GM12891 (cell line): ENCODE measurements at places on chromosomes 2 and 18.

DNA sequence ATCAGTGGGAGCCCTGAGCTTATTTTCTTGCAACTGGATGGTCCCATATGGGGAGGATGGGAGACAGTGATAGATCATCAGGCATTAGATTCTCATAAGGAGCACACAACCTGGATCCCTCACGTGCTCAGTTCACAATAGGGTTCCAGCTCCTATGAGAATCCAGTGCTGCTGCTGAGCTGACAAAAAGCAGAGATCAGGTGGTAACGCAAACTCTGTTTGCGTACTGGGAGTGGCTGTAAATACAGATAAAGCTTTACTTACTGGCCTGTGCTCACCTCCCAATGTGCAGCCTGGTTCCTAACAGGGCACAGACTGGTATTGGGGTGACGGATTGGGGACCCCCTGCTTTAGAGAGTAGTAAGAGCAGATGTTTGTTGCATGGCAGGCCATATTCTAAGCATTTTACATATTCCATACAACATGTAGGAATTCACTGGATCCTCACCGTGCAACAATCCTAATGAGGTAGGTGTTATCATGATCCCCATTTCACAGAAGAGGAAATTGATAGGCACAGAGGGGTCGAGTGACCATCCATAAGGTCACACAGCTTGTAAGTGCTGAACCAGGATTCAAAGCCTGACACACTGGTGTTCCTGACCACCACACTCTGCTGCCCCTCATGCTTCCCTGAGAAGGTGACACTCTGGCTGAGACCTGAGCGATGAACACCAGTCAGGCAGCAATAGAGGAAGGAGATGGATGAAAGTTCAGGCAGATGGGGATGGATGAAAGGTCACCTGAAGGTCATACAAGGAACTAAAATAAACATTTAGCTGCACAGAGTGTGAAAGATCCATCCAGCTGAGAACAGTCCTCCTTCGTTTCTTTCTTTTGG is 15.7 kb upstream of the MAT2A start:
- DNase-seq: no peak

DNA sequence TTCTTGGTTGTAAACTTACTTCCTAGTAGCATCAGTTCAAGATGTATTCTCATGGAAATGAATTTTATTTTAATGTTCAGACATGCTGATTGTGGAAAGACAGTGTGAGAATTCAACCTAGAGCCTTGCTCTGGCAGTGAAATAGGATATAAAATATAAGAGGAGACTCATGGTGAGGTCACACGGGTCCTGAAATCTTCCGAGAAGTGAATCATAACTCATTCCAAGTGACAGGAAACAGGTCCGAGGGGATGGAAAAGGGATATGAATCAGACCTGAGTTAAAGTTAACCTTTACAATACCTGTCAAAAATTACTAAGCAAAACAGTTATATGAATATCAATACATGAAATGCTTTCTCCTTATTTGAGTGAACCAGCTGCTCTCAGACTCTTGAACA is 185.2 kb upstream of the LRRTM1 start:
- no peak for DNase-seq

DNA sequence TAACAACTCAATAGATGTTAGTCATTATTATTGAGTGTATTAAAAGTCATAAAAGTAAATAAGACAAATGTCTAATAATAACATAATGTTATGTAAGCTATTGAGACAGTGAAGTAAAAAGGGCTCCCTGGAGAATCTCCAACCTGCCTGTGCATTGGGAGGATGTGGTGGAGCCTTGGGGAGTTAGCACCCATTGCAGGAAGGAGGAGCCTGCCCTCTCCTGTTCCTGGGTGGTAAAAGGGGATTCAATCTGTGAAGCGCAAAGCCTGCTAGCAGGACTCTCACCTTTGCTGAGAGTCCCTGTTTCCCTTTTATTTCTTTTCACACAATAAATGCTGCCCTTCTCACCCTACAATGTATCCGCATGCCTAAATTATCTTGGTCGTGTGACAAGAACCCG is 206.1 kb downstream of the RAB3GAP1 start:
- no peak for DNase-seq

GRCh38 chr2:215791481-215791937 is 221.8 kb downstream of the MREG start:
- DNase-seq: no peak

DNA sequence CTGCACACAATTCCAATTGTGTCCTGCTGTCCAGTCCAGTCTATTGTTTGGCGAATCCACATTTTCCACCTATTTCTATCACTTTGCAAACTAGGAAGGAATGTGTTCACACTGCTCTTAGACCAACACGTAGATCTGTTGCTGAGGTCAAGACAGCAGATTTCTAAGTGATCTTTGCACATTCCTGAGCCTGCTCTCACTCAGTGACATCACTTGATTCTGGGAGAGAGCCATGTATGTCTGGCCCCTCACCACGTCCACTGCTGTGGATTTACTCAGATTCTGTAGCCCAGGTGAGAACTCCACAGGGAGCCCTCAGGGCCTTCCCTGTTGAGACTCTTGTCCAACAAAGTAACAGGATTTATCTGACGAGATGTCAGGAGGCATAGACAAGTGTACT is 317.2 kb downstream of the TSN start:
- DNase-seq: no peak

GRCh38 chr2:29580223-29580622 is 341.2 kb downstream of the ALK start:
- no peak for DNase-seq

GRCh38 chr2:239318151-239318611 is 82.6 kb downstream of the HDAC4 start:
- no peak for DNase-seq

- no peak for DNase-seq
These were observed at the start of gene MALL for GRCh38 chr2:110115291-110116032. TSS of gene MALL (minus strand) at chr2:110115822. CDS start at chr2:110115792, 30 bp downstream.

DNA sequence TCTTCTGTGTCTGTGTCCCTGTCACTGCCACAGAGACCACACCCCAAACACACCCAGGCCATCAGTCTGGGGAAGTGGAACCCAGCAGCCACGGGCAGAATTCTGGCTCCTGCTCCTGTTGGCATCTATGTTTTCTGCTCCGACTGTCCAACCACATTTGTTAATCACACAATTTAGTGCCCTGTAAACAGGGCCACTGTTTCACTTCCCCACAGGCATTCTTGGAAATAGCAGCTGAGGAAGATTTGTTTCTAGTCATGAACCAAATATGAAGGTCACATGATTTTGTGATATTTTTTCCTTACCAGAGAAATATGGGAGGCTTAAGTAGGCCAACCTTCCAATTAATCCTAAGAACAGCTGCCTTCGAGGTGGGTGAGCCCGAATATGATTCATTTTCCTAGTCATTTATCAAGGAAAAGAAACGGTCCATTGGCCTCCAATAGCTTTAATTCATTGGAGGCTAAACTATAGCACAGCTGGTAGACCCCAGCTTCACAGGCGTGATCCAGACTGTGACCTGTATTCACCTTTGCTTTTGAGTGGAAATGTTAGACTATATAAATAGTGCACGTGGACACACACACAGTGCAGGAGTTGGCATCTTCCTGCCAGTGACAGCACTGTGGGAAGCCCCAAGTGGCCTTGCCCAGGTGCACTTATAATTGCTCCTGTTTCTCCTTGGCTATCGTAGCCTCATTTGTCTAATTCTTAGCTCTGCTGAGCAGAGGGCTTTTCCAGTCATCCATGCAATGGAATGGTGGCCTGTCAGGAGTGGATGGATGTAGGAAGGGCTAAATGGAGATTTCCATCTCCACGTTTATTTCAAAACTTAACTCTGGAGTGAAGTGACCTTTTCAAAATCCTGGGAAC is 267.9 kb downstream of the LPIN1 start:
- DNase-seq: no peak

- DNase-seq: no peak
These were observed 585.9 kb downstream of the ZEB2 start for GRCh38 chr2:143933946-143934569.

DNA sequence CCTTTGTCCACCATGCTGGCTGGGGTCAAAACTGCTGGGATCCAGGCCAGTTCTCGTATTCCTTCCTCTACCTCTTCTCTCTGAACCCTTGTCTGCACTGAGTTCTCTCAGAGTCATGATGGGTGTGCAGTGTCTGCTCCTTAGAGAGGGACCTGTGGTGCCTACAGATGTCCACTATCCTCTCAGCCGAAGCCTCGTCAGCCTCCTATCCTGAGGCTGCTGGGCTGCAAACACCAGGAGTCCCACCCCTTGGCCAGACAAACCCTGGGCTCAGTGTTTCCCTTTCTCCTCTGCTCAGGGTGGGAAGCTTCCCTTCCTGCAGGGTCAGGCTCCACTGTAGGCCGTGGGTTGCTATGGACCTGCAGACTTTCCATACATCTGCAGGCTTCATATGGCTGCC is 2.3 kb downstream of the INPP5D start:
- no peak for DNase-seq

GRCh38 chr2:168450171-168450570 is 5.9 kb upstream of the CERS6 start:
- DNase-seq: no peak

GRCh38 chr2:75055820-75056675 is 97.6 kb downstream of the POLE4 start:
- DNase-seq: no peak

DNA sequence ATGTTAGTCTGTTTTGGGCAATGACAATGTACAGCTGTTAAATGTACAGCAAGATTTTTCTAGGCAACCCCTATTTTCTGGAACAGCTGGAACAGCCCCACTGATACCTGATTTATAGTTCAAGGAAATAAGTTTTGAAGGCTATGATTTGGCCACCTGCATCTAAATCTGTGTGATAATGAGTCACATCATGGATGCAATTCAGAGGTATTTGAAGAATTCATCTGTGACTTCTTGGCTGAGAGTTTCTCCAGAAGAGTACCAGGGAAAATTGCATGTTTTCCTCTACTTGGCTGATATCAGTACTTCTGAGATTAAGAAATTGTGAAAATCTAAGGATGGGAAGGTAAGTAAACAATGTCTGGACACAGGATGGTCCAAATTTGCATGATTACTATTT is 40.7 kb upstream of the NT5C1B start:
- no peak for DNase-seq

- no peak for DNase-seq
These were observed 6.0 kb upstream of the FABP1 start for GRCh38 chr2:88133875-88134274.

GRCh38 chr2:53445383-53446070 is 322.1 kb upstream of the CHAC2 start:
- no peak for DNase-seq

DNA sequence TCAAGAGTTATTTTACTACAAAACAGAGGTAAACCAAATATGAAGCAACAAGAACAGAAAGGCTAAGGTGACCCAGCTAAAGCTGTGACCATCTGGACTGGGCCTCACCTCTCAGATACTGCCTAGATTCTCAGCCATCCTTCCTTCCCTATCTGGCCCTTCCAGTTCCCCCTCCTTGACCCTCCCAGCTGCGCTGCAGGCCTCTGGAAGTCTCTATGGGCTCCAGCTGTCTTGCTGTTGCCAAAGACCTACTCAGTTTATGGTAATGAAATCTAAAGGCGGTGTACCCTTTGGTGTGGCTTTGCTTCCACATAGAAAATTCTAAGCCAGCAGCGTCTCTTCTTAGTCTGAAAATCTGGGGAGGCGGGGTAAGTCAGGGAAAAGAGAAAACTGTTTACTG is 55.7 kb downstream of the ARHGEF33 start:
- DNase-seq: no peak
